ENCODE measurements at places on chromosomes 4 and X.

GRCh38 chr4:2261110-2261852, 628 bp downstream of the MXD4 start:
- DNase-seq, result no peak

GRCh38 chrX:111005166-111005565, 90.8 kb upstream of the PAK3 start:
- no peak for DNase-seq

DNA sequence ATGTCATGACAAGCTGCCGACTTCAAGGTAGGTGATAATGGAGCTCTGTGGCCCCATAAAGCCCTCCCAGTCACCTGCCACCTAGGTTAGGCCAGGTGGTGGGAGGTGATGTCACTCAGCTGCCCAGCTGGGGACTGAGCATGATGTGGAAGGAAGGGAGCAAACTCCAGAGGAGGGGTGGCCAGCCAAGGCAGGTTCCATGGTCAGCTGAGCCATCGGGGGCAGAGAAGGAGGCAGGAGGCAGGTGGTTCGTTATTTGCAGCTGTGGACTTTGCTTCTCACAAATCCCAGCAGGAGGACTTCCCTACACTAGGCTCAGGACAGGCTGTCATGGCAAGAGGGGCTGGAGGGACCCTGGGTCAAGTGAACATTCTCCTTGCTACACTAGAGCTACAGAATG, 2.1 kb downstream of the CCDC120 start:
- no peak for DNase-seq

GRCh38 chr4:3411676-3412075, 30.1 kb upstream of the HGFAC start:
- DNase-seq, result no peak

DNA sequence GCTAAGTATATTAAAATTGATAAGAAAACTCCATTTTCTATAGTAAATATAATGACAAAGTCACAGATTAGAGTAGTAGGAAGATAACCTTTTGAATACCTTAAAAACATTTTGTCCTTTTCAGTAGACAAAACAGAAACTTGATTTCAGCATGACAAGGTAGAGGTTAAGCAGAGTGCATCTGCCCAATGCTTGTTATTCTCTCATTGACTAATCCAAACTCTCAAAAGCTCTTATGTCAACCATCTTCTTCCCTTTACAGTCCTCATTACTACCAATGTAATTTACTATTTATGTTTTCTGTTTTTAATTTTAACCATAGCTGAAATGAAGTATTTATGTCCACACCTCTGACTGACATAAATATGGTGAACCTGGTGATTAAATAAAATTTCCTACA, 11.1 kb downstream of the NIPAL1 start:
- DNase-seq, result no peak

- DNase-seq, result no peak
These were observed 184.2 kb upstream of the CTSO start for GRCh38 chr4:156137679-156138473.

DNA sequence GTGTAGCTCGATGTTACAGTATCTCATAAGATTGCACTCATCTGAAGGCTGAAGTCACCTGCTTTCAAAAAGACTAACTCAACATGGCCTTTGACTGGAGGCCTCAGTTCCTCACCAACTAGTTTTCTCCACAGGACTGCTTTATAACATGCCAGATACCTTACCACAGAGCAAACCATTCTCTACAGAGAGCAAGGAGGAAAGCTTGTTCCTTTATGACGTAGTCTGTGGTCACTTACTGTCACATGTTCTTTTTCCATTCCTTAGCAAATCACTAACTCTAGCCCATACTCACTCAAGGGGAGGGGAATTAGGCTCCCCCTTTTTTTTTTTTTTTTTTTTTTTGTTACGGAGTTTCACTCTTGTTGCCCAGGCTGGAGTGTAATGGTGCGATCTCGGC, 3.2 kb downstream of the THAP9 start:
- no peak for DNase-seq

GRCh38 chrX:37816766-37817165, 30.6 kb downstream of the DYNLT3 start:
- DNase-seq, result no peak

GRCh38 chr4:156290811-156291210, 337.1 kb upstream of the CTSO start:
- DNase-seq, result no peak

DNA sequence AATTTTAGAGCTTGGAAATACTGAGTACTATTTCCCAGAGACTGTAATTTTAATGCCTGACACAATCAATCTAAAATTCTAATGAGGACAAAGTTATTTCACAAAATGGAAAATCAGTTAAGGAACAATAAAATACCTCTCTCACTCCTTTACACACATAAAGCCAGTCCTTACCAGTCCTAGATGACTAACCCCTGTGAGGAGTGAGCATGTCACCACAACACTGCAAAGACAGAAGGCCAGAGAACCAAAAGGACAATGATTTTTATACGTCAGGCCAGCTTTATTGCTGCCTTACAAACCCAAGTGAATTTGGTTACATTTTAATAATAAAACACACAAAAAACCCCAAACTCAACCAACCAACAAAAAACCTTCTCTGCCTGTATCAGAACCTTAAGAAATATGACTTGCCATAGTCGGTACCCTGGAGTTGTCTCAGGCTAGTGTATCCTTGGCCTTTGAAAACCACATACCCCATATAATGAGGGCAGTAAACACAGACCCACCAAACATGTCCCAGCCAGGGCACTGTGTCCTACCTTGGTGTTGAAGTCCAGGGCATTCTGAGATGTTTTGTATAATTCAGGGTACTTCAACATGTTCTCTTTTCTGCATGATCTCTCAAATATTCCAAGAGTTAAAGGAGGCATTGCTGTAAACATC, 57.6 kb downstream of the SHISA3 start:
- DNase-seq, result no peak

GRCh38 chrX:69028761-69029120, 136.5 kb downstream of the PJA1 start:
- no peak for DNase-seq

DNA sequence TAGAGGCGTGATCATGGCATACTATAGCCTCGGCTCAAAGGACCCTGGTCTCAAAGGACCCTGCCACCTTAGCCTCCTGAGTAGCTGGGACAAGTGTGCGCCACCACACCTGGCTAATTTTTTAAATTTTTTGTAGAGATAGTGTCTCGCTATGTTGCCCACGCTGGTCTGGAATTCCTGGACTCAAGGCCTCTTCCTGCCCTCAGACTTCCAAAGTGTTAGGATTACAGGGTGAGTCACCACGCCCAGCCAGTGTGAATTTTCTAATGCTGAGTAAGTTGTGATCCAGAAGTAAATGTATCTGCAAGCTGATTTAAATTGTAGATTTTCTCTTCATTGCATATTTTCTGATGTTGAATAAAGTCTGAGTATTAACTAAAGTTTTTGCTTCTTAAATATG, 2.6 kb upstream of the ZNF674 start:
- DNase-seq, result no peak

- no peak for DNase-seq
These were observed 70.8 kb upstream of the DYNLT3 start for GRCh38 chrX:37918168-37918567.

- no peak for DNase-seq
These were observed 28.4 kb upstream of the NAP1L5 start for GRCh38 chr4:88725986-88726385.

GRCh38 chr4:153419673-153420278, 46.4 kb upstream of the TMEM131L start:
- no peak for DNase-seq

GRCh38 chr4:3283483-3283882, 9.3 kb upstream of the RGS12 start:
- no peak for DNase-seq

GRCh38 chr4:1463927-1464540, 57.8 kb upstream of the NKX1-1 start:
- DNase-seq, result no peak

GRCh38 chr4:142282870-142283431, 563.1 kb downstream of the INPP4B start:
- no peak for DNase-seq

DNA sequence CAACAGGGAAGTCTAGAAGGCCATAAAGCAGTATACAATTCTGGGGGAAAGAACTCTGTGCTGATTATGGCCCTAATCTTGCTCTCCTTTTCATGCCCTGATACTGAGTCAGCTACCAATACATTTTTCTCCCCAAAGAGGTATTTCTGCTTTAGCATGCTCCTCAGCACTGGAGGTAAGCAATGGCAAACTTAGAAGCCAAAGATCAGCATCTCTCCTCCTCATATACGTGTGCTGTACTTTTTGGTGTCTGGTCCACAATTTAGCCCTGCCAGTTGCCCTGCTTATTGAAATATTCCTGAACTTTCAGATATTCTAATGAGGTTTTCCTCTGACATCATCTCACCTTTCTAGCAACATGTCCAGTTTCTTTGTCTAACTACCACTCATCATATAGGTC, 226.2 kb downstream of the FSTL5 start:
- DNase-seq, result no peak

DNA sequence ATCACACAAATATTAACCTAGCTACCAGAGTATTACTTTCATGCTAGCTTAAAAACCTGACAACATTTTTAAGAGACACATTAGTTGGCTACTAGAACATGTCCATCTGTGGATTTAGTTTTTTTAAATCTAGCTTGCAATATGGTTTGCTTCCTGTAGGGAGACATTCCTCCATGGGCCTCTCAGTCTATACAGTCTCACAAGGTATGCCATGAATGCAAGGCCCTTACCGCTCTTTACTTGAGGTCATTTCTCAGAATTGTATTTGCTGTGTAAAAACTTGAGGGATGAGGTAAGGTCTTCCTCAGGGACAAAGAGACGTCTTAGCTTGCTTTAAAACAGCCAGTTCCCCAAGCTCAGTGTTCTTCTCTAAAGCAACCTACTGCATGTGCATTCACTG, 26.9 kb downstream of the UBA6 start:
- no peak for DNase-seq

DNA sequence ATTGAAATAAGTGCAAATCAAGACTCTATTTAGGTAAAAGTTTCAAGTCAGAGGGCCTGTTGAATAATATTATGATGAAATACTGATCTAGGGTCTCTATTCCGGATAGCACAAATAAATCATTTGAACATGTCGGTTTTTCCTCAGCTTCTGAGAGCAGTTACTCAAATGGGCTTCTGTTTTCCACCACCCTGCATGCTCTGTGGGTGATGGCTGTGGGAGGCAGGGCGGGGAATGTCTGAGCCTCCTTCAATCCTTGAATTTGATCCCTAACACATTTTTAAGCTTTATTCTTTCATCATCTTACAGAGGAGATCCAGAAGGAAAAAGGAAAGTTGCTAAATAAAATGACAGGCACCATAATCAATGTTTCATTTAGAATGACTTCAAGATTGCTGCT, 8.5 kb downstream of the UNC5C start:
- DNase-seq, result no peak

DNA sequence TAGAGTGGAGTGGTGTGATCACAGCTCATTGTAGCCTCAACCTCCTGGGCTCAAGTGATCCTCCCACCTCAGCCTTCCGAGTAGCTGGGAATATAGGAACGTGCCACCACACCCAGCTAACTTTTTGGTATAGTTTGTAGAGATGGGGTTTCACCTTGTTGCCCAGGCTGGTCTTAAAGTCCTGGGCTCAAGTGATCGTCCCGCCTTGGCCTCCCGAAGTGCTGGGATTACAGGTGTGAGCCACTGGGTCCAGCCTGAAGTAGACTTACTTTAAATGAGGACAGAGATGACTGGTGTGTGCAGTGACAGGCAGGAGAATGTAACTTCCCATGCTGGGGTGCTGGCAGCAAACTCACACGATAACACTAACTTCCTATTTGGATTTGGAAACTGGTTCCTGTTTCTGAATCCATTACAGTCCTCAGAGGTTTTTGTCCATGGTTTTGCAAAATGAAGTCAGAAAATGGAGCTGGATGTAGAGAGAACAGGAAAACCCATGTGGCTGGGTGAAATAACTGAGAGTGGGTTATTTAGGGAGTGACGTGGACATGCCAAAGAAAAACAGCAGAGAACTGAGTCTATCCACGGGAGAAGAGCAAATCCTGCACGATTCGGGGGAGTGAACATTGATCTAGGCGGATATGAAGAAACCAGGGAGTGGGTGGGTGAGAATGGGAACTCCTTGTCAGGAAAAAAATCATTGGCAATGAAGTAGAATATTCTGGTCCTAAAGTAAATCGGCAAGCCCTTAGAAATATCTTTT, 95.6 kb downstream of the GATB start:
- DNase-seq, result no peak

DNA sequence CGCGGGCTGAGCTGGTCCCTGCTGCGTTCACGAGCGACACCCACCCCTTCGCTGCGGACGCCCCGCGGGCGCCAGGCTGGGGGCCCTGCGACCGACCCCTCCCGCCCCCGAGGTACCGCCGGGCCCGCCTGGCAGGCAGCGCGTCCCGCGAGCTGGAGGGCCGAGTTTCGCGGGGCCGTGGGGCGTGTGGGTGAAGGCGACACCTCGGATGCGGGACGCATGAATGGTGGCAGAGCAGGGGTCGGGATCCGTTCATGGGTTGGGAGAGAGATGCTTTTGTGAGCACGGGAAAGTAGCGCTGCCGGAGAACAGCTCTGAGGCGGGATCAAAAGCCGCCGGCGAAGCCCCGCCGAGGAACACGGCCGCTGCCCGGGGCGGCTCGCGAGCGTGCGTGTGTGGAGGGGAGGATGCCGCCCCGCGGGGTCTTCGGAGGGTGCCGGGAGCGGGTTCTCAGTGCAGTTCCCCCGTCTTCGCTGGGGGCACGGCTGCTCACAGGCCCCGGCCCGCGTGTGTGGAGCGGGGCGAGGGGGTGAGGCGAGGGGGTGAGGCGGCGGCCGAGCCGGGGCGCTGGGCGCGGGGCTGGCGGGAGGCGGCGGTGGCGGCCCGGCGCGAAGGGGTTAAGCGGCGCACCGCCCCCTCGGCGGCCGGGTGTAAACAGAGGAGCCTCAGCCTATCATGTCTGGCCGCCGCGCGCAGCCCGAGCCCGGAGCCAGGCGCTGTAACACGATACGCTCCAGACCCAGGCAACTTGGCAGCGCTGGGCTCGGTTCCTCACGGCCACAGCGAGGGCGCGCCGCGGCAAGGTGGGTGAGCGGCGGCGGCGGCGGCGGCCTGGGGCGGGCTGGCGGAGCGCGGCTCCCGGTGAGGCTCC, 205.3 kb downstream of the TENM3 start:
- DNase-seq, result peak; percentile 51

GRCh38 chr4:119027811-119028210, 107.8 kb upstream of the MYOZ2 start:
- no peak for DNase-seq

- DNase-seq, result no peak
These were observed 42.4 kb upstream of the SLC2A9 start for GRCh38 chr4:10063544-10064300.

DNA sequence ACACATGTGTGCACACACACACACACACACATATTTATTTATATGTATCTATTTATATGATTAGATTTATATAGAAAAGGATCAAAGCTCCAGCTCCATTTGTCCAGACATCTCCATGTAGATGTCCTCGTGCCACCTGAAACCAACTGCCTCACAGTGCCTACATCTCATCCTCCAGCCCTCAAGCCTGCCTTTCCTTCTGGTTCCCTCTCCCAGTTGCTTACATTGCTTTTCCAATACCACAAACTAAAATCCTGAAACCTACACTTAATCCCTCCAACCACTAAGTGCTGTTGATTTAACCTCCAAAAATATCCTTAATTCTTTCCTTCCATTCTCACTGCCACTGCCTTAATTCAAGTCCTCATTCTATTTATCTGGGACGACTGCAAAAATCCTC, 51.4 kb downstream of the STBD1 start:
- DNase-seq, result no peak

All from NCI-H2107 (cell line).